ENCODE measurements at places on chromosomes 16 and 17. TPM values are rescaled to one million over a fixed set of nuclear protein-coding genes. Genes with fewer than 3 reads are reported as not detected.

Gene ACSM5
- total RNA-seq: under 0.01 TPM

Gene KRTAP16-1
- not detected for total RNA-seq

Gene CHD9
- total RNA-seq: 167 TPM

Gene SAP30BP
- 39.9 TPM for total RNA-seq

Gene CENPX
- total RNA-seq: 31.0 TPM

Gene NLE1
- total RNA-seq: 19.2 TPM

Gene PEMT
- 17.1 TPM for total RNA-seq

Gene SDK2
- total RNA-seq: 6.9 TPM

Gene EVPLL
- total RNA-seq: not detected

Gene CCL16
- total RNA-seq: not detected

Gene KRTAP9-6
- not detected for total RNA-seq

Gene JMJD8
- total RNA-seq: 10.2 TPM

Gene LGALS9
- 0.41 TPM for total RNA-seq

Gene TBC1D3E
- 0.41 TPM for total RNA-seq

Gene HSF5
- total RNA-seq: under 0.01 TPM

Gene TGFB1I1
- 1.2 TPM for total RNA-seq

Gene PLA2G10
- total RNA-seq: not detected

Gene GPR179
- total RNA-seq: 1.2 TPM

Gene LAT
- 0.41 TPM for total RNA-seq

Gene SOX15
- 1.2 TPM for total RNA-seq
